ENCODE measurements at places on chromosomes 7 and 10.

- DNase-seq, result no peak
Observed at GRCh38 chr7:150968056-150968733, 9.9 kb downstream of the KCNH2 start.

- no peak for DNase-seq
Observed at GRCh38 chr10:10803278-10803677, 214.4 kb upstream of the CELF2 start.

DNA sequence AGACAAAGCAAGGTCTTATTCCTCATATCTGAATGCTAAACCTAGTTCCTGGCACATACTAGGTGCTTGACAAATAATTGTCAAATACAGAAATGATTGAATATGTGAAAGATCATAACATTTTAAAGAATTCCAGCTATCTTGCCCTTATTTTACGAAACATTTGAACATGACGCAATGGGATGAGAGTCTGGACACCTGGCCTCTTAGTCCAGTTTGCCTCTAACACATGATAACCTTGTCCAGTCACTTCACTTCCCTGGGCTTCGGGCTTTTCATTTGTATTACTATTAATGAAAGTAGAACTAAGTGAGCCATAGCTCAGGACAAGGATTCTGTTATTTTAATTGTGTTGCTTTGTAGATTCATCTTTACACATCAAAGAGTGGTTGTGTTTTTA, 32.6 kb downstream of the PNLIPRP3 start:
- DNase-seq, result no peak

GRCh38 chr7:127447326-127447945, 54.9 kb upstream of the ZNF800 start:
- DNase-seq, result no peak

GRCh38 chr7:77569514-77570232, 32.6 kb downstream of the PTPN12 start:
- no peak for DNase-seq

- no peak for DNase-seq
Observed at GRCh38 chr10:86968271-86968993, at the start of gene ADIRF. Gene ADIRF (plus strand): TSS chr10:86968482. CDS start chr10:86968545, 63 bp downstream.

GRCh38 chr7:4665661-4666060, 16.4 kb upstream of the FOXK1 start:
- DNase-seq, result peak; percentile 91

GRCh38 chr10:117497736-117498135, 44.8 kb upstream of the EMX2 start:
- DNase-seq, result no peak

All from NCI-H226 (cell line).